SHP77 (cell line): ENCODE measurements at places on chromosomes 11 and 22.

DNA sequence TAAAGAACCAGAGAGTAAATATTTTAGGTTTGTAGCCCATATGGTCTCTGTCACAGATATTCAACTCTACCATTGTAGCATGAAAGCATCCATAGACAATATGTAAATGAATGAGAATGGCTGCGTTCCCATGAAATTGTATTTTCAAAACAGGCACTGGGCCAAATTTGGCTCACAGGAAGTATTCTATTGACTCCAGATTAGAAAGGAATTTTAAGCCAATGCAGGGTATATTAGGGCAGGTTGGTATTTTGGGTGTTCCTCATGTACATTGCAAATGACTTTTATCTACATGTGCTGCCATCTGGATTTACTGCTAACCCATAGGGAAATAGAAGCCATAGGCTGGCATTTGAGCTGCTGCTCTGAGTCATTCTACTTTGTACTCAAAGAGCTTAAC, 35.1 kb upstream of the PDGFD start:
- DNase-seq = no peak

DNA sequence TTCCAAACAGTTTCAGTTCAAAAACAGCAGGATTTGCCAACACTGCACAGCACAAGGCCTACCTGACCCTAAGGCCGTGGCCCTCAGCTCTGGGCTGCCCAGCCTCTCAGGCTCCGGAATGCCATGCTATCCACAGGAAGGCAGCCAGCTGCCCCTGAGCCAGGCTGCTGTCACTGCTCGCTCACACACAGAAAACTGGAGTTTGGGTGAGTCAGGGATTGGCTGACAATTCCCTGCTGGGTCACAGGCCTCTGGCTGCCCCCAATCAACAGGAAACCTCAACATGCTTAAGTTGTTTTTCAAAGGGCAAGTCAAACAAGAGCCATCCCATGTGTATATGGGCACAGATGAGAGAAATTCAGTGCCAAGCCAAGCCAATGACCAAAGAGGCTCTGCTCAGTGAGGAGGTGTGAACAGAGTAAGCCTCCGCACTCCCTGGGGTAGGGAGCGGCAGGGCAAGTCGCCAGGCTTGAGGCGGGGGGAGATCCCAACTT, 50.2 kb downstream of the RPL27A start:
- no peak for DNase-seq

DNA sequence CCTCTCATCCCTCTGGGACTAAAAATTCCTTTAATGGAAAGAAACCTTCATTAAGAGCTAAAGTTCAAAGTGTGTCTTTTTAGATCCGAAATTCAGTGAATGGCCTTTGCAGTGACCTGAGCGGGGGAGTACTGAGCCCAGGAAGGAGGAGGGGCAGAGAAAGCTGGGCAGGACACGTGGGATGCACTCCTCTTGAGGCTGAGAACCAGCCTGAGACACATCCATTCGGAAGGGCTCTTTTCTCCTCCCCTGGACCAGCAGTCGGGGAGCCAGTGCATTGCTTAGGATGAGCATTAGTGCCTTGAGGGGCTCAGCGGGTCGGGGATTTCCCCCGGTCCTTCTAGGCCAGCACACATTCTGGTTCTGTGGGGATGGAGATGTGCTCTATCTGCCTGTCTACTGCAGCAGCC, 258.9 kb upstream of the B3GAT1 start:
- no peak for DNase-seq

DNA sequence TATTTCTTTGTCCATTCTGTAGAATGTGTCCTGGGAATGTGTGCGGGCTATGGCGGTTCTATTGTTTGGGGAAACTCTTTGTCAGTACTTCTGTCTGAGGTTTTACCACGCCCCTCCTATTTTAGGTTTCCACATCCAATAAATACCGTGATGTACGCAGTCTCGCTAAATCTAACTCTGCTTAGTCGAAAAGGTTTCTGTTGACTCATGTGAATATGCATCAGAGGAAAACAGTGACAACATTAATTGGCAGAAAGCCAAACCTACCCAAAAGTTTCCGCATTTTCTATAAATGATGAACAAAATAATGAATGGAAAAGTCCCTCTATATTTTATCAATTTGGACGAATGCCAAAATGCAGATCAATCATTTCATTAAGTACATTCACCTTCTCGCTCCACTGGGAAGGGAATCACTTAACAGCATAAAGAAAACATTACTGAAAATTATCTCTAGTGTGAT, 143.4 kb downstream of the MAML2 start:
- DNase-seq = no peak

DNA sequence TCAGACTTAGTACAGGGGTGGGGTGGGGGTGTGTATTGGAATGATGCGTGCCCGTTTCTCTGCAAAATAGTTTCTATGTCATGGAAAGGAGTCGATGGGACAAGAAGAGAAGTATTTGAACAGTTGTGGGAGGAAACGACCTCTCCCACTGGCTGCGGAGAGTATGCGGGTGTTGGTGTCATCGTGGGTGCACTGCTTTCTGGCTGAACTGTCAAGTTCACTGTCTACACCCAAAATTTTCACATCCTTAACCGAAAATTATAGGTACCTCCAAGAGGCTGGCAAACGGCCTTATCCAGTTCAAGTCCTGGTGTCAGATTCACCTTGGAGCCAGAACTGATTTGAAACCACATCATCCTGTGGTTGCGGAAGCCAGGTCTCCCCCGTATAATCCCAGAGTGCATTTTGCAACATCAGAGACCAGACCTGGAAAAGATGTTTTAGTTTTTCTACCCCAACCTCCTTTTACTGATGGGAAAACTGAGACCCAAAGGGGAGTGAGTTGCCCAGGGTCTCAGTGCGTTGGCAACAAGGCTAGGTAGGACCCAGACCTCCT, 497 bp upstream of the SSRP1 start:
- no peak for DNase-seq

DNA sequence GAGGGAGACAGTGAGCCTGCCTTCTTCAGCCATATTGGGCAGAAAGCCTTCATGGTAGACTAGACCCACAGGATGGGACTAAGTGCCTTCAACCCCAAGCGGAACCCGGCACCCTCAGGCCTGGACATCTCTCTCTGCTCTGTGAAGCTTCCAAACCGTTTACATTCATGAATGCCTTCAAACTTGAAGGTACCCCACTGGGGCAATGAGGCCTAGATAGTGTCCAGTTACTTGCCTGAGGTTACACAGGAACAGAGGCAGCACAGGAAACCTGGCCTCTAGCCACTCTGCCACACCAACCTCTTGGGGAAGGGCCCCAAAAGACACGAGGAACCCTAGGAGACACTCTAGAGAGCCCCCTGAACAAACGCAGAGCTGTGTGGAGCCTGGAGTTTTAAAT, 14.5 kb upstream of the CYP2R1 start:
- DNase-seq = no peak

- DNase-seq = no peak
Observed at GRCh38 chr11:72174302-72175070, 17.5 kb upstream of the FOLR1 start.

- DNase-seq = no peak
Observed at GRCh38 chr11:18956630-18957029, 17.4 kb upstream of the MRGPRX1 start.

- peak; percentile 8 for DNase-seq
Observed at GRCh38 chr11:90803831-90804230, 581.0 kb upstream of the CHORDC1 start.

DNA sequence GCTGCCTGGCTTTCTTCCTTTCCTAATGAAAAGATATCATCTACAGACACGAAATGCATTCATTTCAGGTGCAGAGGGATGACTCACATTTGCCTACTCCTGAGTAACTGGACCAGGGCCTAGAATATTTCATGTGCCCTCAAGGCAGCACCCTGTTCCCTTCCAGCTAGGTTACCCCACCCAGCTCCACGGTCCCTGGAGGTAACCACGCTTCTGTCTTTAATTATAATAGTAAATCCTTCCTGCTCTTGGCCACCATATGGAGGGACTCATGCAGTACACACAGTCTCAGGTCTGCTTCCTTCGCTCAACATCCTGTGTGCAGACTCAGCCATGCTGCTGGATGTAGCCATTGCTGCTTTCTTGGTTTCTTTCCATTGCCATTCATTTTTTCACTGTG, 22.3 kb downstream of the DHCR7 start:
- no peak for DNase-seq

GRCh38 chr22:20117633-20118299, 740 bp upstream of the TRMT2A start:
- DNase-seq = no peak

- DNase-seq = no peak
Observed at GRCh38 chr11:114185436-114185835, 110.8 kb upstream of the NNMT start.

GRCh38 chr11:22491555-22492225, 133.9 kb downstream of the FANCF start:
- DNase-seq = no peak

DNA sequence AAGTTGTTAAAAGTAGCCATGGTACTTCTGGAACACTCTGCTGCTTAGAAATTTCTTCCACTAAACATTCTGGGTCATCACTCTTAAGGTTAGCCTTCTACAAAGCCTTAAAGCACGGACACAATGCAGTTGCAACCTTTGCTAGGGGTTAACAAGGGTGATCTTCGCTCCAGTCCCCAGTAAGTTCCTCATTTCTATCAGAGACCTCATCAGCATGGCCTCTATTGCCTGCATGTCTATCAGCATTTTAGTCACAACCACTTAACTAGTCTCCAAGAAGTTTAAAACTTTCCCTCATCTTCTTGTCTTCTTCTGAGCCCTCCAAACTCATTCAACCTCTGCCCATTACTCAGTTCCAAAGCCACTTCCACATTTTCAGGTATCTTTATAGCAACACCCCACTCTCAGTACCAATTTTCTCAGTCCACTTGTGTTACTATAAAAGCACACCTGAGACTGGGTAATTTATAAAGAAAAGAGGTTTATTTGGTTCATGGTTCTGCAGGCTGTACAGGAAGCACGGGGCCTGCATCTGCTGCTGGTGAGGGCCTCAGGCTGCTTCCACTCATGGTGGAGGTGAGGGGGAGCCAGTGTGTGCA, 48.7 kb upstream of the TH start:
- DNase-seq = no peak

DNA sequence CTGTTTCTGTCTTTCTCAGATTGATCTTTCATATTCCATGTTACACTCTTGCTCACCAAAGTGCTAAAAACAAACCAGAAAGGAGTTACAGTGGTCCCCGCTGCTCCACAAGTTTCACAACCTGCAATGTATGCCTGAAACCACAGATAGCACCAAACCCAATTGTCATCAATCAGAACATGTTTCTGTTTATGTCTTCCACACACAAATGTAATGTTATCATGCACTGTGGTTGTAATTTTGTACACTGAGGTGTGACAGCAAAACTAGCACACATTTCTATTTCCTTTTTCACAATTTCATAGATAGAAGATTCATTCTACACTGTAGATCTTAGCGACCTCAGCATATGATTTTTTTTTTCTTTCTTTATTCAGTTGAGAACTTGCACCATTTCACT, 1045.9 kb upstream of the RAG2 start:
- DNase-seq = no peak

GRCh38 chr11:31822927-31823643, 12.0 kb upstream of the PAX6 start:
- DNase-seq = no peak

DNA sequence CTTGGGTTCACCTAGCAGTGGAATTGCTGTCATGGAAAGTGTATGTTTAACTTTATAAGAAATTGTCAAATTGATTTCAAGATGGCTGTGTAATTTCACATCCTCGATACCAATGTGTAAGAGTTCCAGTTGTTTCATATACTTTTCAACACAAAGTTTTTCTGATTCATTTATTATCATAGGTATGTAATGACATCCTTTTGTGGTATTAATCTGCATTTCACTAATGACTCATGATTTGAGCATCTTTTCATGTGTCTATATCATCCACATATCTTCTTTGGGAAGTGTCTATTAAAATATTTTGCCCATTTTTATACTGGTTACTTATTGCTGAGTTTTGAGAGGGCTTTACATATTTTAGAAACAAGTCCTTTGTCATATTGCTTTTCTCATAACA, 17.0 kb upstream of the GLYATL1B start:
- no peak for DNase-seq

- DNase-seq = no peak
Observed at GRCh38 chr11:22890227-22890626, 30.0 kb upstream of the CCDC179 start.

- DNase-seq = no peak
Observed at GRCh38 chr11:33897761-33898375, 6.0 kb upstream of the LMO2 start.

DNA sequence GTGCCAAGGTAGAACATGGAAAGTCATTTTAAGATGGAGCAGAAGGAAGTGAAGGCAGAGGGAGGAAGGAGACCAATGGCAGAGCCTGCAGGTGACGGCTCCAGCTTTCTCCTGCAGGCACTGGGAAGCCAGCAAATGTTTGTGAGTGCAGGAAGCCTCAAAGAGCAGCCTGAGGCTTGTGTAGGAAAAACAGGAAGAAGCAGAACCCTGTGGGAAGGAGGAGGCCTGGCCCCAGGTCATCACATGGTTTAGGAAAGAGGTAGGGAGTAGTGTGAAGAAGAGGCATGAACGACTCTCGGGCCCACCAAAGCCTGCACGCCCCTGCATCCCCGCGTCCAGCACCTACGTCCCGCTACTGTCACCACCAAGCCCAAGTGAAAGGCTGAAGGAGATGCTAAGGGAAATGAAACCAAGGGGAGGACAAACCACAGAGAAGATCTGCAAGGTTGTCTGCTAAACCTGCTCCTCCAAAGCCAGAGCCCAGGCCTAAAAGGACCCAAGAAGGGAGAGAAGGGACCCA, 151.5 kb downstream of the CHST1 start:
- no peak for DNase-seq

DNA sequence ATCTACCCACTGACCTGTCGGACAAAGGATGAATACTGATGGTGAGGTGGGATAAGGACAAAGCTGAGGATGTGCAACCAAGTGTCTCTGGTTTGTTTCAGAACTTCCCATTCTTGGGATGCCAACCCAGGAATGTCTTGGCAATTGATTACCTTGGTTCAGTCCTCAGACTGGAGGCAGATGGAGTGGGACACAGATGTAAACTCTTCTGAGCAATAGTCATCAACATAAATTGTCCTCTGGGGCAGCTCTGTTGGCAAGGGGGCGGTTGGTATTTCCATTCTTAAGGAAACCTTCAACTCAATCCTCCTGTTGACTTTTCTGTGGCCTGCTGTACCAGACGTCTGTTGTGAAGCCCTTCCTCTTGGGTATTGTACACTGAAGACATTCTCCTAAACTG, 6.8 kb downstream of the ABTB2 start:
- DNase-seq = no peak

GRCh38 chr11:110830344-110830743, 118.1 kb upstream of the ARHGAP20 start:
- DNase-seq = no peak

DNA sequence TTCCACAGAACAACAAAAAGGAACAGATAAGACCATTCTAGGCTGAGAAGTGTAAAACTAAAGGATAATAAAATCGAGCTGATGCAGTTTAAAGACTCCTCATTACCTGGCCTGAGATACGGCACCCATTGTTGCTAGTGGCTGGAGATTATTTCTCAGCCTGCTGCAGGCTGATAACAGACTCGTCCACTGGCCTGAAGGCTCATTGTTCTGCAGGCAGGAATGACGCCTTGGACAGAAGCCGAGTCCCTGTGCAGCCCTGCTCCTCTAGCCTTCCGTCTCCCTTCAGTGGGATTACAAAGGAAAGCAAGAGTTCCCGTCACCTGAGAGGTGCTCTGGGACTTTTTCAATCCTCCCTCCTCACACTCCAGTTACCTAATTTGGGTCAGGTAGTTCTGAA, 1065.3 kb downstream of the OPCML start:
- DNase-seq = no peak
